ENCODE measurements at places on chromosomes 16 and 17.
A peak's percentile ranks its signal among the peaks of the same experiment; 100 is the strongest.

GRCh38 chr17:48043176-48043575, 5.0 kb upstream of the NFE2L1 start:
- DNase-seq: no peak

DNA sequence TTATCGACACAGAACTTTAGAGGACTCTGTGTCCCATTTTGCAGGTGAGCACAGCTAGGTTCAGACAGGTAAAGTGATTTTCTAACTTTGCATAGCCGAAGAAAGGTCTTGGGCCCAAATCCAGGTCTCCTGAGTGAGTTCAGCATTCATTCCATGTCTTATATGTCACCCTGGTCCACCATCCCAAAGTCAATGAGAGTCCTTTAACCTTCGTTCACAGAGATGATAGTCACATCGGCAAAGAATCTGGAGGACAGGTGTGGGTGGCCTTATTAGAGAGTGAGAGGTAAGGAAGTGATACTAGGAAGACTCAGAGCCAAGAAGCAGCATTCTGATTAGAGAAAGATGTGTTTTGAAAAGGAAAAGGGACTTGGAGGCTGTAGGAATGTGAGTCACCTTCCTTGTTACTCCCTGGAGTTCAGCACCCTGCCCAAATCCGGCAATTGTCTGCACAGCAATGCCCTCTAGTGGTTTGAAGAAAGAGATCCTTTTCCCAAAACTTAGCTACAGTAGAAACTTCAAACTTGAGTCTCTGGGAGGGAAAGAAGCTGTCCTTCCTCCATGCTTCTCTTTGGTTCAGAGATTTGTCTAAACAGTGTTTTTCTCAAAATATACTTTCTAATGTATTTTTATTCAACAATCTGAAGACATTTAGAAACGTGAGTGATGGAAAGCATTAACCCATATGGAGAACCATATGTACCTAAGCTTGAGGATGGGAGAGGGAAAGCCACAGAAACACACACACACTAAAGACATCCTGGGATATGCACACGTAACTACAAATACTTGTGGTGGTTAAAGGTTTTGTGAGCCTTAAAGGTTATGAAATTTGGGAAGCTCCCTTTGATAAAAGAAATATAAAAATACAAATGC, 96.4 kb upstream of the SHISA6 start:
- DNase-seq: peak; percentile 13

DNA sequence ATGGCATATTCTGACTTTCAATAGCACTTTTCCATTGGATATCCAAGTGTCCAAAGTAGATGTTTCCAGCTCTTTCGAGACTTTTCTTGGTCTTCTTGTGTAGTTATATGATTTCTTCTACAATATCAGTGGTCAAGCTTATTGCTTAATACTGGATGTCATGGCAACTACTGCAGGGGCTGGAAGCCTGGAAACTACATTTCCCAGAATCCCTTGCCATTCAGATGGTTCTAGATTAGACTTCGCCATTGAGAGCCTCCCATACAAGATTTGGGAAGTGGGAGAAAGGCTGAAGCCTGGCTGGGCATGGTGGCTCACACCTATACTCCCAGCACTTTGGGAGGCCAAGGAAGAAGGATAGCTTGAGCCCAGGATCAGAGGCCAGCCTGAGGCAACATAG, 153.6 kb downstream of the C16orf95 start:
- DNase-seq: no peak

- no peak for DNase-seq
These were observed 44.6 kb downstream of the ABAT start for GRCh38 chr16:8718851-8719680.

DNA sequence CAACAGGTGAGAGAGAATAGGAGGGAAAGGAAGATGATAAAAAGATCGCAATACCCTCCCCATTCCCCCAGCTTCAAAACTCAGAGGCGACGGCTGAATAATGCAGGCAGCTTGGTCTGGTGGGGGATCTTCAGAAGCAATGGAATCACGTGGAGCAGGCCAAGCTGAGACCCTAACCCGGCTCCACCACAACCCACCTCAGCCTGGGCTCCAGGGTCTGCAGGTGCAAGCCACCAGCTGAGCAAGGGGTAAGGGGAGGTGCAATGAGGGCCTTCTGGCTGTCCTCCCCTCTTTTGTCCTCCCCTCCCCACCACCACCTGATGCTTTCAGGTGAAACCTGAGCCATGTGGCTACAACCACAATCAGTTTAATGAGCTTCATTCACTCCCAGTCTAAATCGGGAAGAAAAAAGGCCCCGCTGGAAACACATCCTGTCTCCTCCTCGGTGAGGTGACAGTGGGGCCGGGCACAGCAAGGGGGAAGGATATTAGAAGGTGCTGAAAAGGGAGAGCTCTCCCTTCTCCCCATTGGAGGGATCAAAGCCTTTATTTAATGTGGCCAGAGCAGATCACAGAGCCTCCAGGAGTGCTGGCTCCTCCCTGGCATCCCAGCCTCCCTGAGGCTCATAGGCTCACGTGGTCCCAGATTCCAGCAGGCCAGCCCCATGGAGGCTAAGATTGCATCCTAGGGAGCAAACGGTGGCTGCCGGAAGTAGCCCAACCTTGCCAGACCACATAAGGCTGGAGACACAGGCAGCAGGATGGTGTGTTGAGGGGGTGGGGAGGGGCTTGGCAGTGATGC, 261.0 kb downstream of the SOX9 start:
- DNase-seq: no peak

- peak; percentile 19 for DNase-seq
These were observed 97.9 kb downstream of the HS3ST3B1 start for GRCh38 chr17:14398766-14399165.

DNA sequence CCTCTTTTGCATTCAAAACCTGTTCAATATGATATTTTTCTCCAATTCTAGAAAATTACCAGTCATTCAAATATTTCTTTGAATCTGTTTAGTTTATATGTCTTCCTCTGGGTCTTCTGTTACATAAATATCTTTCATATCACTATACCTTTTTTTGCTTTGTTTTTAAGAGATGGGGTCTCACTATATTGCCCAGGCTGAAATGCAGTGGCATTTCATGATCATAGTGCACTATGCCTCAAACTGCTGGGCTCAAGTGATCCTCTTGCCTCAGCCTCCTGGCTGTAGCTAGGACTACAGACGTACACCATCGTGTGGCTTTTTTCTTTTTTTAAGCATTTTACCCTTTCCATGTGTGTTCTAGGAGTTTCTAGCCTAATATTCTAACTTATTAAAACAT, 38.8 kb downstream of the NSRP1 start:
- DNase-seq: no peak

DNA sequence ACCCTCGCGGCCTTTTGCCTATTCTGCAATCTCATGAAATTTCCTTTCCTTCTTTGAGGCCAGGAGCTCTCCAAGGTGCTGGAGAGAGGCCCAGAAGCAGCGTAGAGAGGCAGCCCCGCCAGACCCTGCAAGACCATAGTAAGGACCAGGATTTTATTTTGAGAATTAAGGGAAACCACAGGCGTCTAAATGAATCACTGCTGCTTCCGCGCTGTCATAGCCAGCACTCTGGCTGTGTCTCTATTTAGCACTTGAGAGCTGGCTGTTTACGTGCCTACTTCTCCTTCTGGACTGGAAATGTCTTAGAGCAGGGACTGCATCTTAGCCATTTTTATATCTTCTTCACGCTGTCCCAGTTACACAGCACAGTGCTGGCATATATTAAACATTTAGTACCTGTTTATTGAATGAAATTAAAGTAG, 37.6 kb upstream of the PIRT start:
- DNase-seq: peak; percentile 25

GRCh38 chr17:562174-562573, 152.5 kb downstream of the VPS53 start:
- no peak for DNase-seq

DNA sequence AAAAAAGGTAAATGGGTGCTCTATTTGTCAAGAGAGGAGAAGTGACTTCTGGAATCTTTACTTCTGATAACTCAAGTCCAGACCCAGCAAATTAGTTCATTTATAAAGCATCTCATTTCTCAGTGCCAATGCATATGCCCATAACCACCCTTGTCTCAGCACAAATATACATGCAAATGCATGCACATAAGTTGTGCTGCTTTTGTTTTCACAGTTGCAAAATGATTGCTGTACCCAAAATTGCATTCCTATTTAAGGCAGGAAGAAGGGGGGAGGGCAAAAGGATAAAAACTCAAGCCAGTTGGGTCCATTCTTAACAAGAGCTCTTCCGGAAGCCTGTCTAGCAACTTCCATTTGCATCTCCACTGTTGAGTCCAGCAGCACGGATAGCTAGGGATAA, 61.3 kb upstream of the FAM20A start:
- no peak for DNase-seq

GRCh38 chr16:19718624-19718965, 524 bp downstream of the IQCK start:
- DNase-seq: peak; percentile 9

DNA sequence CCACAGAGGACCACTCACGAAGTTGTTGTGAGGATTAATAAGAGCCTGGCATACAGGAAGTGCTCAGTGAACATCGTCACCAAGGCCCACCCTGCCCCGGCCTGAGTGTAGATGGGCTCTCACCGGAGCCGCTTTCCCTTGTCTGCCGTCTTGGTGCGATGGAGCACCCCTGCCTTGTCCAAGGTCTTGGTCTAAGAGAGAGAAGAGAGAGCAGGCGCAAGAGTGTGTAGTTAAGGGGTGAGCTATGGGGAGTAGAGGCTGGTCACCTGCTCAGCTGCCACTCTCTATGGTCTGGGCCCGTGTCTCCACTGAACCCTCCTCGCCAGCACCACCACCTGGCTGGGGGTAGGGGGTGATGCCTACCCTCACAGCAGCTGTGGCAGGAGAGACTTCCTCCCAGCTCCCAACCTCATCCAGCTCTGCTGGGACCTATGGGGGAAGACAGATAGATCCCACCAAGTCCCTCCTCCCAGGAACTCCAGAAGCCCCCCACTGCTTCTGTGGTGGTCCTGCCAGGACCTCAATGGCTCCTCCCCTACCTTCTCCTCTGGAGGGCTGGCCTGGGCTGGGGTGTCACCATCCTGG, 28.7 kb downstream of the ARHGAP27 start:
- DNase-seq: no peak

GRCh38 chr16:11165894-11166665, 89.9 kb downstream of the SOCS1 start:
- no peak for DNase-seq

DNA sequence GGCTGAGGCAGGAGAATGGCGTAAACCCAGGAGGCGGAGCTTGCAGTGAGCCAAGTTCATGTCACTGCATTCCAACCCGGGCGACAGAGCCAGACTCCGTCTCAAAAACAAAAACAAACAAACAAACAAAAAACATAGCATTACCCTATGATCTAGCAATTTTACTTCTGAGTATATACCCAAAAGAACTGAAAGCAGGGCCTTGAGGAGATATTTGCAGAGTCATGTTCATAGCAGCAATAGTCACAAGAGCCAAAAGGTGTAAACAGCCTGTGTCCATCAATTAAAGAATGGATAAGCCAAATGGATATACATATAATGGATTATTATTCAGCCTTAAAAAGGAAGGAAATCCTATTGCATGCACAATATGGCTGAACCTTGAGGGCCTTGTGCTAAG, 63.1 kb downstream of the TOM1L2 start:
- no peak for DNase-seq

DNA sequence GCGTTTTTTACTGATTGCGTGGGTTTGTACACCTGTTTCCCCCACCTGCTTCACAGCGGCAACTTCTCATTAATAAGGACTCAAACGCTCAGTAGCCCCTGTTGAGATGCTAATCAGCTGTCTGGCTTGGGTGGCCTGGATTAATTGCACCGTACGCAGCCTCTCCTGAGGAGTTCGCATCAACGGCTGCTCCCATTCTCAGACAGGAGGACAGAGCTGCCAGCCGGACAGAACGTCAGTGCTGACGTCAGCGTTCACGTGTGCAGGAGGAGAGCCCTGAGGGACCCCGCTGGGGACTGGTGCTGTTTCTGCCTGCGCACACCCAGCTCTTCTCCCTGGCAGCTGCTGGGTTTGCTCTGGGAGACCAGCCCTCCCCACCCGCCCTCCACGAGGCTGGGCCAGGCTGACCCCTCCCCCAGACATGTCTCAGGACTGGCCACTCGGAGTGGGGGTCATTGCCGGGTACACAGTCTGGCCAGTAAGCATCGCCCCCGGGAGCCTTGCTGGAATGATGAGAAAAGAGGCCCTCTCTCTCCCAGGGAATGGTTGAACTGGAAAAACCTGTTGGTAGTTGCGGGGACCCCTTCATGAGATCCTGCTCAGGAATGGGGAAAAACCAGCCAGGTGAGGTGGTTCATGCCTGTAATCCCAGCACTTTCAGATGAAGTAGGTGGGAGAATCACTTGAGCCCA, 5.7 kb upstream of the BANP start:
- DNase-seq: peak; percentile 32

DNA sequence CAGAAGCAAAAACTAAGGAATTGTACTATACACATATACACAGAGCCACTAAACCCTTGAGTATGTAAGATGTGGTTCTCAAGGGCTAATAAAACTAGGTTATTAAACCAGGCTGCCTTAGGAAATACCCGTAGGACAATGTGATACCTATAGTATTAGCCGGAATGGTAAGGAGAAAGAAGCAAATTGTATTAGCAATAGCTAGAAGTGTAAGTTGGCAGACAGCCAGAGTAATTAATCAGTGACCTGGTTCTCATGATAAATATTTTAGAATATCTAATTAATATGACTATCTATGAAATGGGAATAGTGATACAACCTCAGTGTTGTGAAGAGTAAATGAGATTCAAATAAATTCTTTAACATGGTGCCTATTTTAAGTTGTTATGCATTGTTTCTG, 18.6 kb downstream of the GDPD1 start:
- DNase-seq: no peak

DNA sequence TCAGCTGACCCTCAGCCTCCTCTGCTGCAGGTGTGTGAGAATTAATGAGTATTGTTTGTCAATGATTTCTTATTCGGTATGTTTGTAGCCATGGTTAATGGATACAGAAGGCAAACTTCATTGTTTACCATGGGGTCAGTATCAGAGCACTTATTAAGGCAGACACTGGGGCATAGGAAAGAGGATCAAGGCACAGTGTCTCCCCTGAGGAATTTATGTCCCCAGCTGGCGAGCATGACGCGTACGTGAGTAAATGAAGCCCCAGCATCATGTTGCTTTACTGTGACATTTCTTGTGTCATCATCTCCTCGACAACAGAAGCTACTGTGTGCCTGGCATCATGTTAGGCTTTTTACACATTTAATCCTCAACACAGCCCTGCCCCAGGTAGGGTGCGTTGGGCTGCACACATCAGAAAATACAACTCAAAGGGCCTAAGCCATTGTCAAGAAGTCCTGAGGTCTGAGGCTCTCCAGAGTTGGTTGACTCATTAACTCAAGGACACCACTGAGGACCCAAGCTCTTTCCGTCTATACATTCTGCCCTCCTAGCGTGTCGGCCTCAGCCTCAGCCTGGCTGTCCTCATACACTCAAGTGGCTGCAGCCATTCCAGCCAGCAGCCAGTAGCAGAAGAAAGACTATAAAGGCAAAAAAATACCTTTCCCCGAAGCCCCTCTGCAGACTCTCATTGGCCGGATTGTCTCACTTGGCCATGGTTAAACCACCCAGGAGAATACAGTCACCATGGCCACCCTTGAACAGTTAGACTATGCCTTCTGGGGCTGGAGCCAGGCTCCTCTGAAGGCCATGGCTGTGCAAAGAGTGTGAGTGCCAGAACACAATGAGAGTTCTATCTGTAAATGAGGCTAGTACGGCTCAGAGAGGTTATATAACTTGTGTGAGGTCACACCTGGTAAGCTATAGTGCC, 13.9 kb upstream of the ZCCHC14 start:
- DNase-seq: no peak

- no peak for DNase-seq
These were observed 26.9 kb upstream of the PPM1E start for GRCh38 chr17:58728798-58729197.

- DNase-seq: no peak
These were observed 16.7 kb upstream of the HEATR6 start for GRCh38 chr17:60095381-60095780.

- no peak for DNase-seq
These were observed 13.3 kb upstream of the NUDT16L1 start for GRCh38 chr16:4679850-4680636.
